ENCODE measurements at places on chromosomes 5 and 9.

GRCh38 chr9:90948156-90948555 is 146.5 kb downstream of the SYK start:
- DNase-seq: no peak

DNA sequence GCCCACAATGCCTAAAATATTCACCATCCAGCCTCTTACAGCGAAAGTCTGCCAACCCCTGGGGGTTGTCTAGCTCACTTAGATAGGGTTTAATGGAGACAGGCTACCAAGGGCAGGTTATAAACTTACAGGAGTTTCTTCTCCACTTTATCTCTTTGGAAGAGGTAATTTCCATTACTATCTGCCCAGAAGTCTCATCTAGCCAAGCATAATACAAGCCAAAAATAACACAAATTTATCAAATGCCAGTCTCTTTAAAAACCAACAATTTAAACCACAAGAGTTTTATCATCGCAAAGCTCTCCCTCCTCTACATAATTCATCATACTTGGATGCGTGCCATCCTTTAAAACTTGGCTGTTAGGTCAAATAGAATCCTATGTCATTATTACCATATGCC is 6.2 kb downstream of the RBM22 start:
- no peak for DNase-seq

DNA sequence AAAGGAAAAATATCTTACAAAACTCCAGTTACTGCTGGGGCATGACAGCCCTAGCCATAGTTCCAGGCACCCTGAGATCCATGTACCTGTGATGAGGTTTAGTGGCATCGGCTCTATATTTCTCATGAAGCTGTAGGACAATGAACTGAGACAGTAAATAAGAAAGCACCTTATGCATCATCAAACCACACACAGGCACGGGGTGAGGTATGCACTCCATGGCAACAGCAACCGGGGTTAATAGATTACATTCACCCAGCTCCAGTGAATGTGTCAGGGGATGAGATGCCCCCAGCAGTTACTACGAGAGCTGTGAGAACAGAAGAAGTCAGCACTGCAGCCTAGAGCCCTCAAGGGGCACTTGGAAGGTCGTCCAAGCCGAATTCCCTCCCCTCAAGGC is 162.0 kb upstream of the S1PR3 start:
- no peak for DNase-seq

DNA sequence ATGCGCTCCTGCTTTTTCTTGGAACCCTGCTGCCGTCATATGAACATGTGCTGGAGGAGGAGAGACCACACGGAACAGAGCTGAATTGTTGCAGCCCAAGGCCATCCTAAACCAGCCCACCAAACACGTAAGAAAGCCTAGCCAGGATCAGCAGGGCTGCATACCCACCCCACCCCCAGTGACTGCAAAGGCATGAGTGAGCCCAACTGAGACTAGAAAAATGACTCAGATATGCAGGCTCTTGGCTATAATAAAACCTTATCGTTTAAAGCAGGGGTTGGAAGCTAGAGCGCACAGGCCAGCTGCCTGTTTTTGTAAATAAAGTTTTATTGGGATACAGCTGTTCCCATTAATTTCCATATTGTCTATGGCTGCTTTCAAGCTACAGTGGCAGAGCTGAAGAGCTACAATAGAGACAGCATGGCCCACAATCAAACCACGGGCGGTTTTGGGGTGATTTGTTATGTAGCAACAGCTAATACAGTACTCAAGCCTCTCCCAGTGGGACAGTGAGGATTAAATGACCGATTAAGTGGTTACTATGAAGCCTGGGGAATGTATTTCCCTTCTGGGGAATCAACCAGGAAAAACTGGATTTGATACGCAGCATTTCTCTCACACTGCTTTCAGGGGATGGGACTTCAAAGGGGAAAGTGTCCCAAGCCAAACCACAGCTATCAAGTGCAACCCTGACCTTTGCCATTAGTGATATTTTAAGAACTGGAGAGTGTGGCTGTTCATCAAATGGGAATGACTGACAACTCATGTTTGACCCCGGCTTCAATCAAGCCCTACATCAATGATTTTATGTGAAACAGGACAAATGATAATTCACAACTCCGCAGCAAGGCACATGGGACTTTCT is 6.3 kb downstream of the SHB start:
- DNase-seq: no peak

GRCh38 chr5:88256872-88257271 is 11.8 kb downstream of the TMEM161B start:
- DNase-seq: no peak

- DNase-seq: no peak
Measured at GRCh38 chr9:78985084-78985738, 586.6 kb upstream of the TLE4 start.

DNA sequence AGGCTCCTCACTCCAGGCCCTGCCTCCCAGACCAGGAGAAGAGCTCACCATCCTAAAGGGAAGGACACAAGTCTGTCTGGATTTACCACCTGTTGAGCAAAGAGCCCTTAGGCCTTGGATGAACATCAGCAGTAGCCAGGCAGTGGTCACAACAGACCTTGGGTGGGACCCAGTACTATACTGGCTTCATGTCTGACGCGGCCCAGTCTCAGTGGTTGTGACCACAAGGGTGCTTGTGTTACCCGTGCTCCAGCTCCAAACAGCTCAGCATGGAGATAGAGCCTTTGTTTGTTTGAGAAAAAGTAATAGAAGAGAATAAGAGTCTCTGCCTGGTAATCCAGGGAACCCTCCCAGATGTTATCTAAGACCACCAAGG is 617.4 kb downstream of the BRINP1 start:
- DNase-seq: no peak

DNA sequence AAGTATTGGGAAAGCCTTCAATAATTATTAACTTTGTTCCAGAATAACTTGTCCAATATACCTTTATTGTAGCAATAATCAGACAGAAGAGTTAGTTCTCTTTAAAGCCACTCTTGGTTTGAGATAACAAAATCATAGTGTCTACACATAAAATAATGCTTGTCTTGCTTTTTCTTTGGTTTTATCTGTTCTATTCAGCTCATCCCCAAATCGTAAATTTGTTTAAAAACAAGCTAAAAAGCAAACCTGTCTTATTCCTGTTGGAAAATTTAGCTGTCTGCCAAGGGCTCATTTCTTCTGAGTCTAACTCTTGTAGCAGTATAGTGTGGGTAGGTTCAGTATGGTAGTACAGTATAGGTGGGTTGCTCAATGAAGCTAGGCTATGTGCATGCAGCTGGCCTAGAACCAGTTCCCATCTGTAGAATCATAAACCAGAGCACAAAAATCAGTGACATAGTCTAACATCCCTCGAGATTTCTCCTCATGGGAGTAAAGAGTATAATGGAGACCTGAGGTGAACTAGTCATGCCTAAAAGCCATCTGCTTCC is 17.9 kb upstream of the APBA1 start:
- DNase-seq: no peak

- DNase-seq: no peak
Measured at GRCh38 chr5:129049126-129049799, 45.3 kb upstream of the ISOC1 start.

GRCh38 chr5:123429221-123429954 is 6.2 kb upstream of the CEP120 start:
- no peak for DNase-seq

- no peak for DNase-seq
Measured at GRCh38 chr9:35771943-35772342, 17.9 kb upstream of the MSMP start.

- DNase-seq: peak; percentile 7
Measured at GRCh38 chr5:32020271-32020670, 153.8 kb downstream of the GOLPH3 start.

- DNase-seq: no peak
Measured at GRCh38 chr5:97839341-97840086, 656.5 kb upstream of the RIOK2 start.

- DNase-seq: no peak
Measured at GRCh38 chr9:105621001-105621400, 41.3 kb upstream of the TAL2 start.

DNA sequence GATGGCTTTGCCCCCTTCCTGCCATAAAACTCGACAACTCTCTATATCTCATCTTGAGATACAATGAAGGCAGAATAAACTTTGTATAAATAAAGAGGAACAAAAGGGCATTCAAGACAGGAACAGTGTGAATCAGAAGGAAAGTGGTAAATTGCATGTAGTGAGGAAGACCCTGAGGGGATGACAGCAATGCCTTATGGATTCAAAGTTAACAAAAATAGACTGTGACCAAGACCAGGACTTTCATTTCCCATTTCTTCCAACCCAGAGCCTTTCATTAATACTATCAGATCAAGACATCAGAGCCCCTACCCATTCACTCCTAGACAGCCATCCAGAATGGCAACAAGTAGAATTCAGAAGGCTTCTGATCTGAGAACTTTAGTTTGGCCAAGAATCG is 46.4 kb upstream of the ZNF462 start:
- DNase-seq: no peak

DNA sequence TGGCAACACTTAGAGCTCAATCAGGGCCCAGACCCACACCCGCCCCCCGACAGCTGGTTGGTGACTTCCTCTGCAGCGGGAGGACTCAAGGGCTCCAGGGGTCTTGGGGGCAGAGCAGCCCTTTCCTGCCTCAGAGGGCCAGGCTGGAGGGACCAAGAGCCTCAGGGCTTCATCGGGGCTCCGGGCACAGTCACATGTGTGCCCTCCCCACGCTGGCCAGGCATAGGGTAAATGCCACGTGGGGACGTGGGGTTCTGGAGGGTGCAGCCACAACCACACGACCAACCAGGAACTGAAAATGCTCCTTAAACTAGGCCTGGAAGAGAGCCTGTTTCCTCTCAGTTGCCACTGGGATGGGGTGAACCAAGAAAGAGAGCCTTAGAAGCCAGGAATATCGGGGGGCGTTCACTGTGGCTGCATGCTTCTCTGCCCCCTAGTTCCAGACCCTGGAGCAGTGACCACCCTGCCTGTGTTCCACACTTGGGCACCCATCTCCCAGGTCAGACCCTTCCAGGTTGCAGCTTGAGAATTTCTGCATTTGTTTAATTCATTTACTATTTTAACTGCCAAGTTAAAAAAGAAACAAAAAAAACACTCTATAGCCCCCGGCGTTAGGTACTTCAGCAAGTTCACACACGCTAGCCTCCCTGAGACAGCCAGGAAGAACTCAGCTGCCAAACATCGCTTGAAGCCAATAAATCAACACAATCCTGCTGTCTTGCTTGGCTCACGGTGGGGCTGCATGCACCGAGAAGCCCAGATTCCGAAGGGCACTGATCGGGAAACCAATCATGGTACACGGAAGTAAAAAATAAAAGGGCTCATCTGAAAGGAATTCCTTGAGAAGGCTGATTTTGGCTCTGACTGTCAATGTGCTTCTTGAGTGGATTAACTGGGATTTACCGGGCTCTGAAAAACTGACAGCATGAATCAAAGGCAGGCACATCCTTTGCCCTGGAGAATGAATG is 56.1 kb upstream of the PHYKPL start:
- no peak for DNase-seq

GRCh38 chr5:103254921-103255320 is 3.6 kb upstream of the MACIR start:
- no peak for DNase-seq

GRCh38 chr5:67093279-67093678 is 103.3 kb downstream of the CD180 start:
- no peak for DNase-seq

- no peak for DNase-seq
Measured at GRCh38 chr9:130264414-130265350, 878 bp upstream of the HMCN2 start.

GRCh38 chr5:111556501-111556900 is 44.2 kb upstream of the STARD4 start:
- DNase-seq: no peak

GRCh38 chr5:127326431-127326830 is 35.8 kb downstream of the MEGF10 start:
- DNase-seq: no peak

- no peak for DNase-seq
Measured at GRCh38 chr9:130039528-130040147, 3.4 kb downstream of the FNBP1 start.

DNA sequence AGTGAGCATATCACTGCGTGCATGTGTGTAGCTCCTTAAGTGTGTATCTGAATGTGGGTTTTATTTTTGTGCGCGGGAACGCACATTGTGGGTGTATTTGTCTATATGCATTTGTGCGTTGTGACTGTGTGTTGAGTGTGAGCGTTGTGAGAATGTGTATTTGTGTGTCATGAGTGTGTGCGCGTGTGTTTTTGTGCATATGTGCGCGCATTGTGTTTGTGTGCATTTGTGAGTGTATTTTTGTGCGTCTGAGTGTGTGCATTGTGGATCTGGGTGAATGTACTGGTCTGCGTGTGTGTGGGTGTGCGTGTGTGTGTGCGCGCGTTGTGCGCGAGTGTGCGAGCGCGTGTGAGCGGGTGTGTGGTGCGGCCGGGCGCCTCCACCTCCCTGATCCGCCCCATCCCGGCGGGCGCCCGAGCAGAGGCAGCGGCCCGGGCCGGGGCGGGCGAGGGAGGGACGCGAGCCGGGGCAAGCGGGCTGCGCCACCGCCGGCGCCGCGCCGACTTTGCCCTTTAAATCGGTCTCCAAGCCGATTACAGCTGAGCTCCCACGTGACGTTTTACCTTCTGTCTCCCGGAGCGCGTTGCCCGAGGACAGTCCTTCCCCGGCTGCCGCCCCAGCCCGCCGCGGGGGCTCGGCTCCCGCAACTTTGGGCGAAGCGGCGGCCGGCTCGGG is at the start of gene RASGRF2:
Gene RASGRF2 (plus strand): TSS at position 596 of the 675 bp plus-strand sequence. CDS start 376 bp downstream, outside the sequence.
- peak; percentile 60 for DNase-seq

- DNase-seq: peak; percentile 70
Measured at GRCh38 chr9:121059998-121060636, 10.0 kb upstream of the C5 start.

DNA sequence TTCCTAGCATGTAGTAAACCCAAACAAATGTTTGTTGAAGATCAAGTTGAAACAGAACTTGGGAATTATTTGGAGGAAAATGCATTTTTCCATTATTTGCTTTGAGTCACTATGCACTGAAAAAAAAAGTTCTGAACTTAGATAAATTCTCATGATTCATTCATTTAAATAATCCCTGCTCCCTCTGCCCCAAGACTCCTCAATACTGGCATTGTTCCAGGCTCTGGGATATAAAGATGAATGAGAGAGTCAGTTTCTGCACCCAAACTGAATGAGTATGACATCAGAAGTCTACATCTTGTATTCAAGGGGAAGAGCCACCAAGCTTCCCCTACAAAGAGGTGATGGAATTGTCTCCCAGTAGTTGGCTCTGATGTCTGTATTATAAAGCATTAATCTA is 123.9 kb downstream of the SEC61B start:
- DNase-seq: no peak

DNA sequence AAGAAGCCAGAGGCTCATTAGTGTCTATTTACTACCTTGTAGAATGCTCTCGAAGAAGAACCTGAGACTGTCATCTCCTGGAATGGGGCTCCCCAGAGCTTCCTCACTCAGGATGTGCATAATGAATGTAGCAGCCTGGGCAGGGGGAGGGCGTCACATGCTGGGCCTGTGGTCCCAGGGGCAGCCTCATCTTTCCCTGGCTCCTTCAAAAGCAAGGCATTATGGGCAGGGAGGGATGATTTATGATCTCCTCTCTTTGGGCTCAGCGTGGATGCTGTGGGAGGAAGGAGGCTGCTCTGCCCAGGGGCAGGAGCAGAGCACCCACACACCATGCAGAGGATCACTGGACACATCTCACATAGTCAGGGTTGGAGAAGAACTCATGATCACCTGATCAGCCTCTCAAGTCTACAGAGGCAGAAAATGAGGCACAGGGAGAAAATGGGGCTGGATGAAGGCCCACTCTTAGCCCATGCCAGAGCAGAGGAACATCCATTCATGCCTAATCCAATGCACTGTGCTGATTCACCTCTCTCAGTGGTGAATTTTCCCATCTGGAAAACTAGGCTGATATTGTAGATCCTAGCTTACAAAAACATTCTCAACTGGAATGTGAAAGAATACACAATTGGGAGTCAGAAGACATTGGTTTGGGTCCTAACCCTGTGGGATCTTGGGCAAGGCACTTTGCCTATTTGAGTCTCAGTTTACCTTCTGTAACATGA is 173.7 kb downstream of the CARTPT start:
- no peak for DNase-seq

Data from CD4-positive, alpha-beta T cell treated with Interleukin-21 for 1 hour (primary cell).